Amygdala (tissue), 56 donors: ENCODE measurements at places on chromosomes 6 and 20.

- DNase-seq = no peak
Observed at GRCh38 chr20:10668677-10669368, 5.0 kb downstream of the JAG1 start.

DNA sequence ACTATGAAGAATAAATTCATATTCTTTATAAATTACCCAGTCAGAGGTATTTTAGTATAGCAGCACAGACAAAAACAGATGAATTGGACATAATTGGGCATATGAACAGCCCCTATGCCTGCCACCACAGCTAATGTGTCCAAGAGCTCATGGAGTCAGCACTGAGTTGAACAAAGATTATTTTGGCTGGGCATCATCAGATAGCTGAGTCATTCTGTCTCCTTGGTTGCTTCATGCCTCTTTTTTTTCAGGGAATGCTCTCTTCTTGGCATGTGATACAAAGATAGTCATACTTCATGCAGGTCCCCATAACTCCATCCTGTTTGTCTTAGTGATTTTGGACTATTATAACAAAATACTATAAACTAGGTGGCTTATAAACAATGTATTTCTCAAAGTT lies 275.6 kb downstream of the TENT5A start:
- DNase-seq = no peak

- DNase-seq = no peak
Observed at GRCh38 chr20:8627340-8628004, 441.4 kb upstream of the PLCB4 start.

GRCh38 chr6:148990403-148990802 lies 243.6 kb downstream of the UST start:
- no peak for DNase-seq

- no peak for DNase-seq
Observed at GRCh38 chr20:7742479-7742878, 197.8 kb downstream of the HAO1 start.

GRCh38 chr20:59006864-59007664 lies at the start of gene CTSZ:
CTSZ (minus strand) TSS chr20:59007254; CDS start chr20:59007128, 126 bp downstream.
- DNase-seq = no peak

DNA sequence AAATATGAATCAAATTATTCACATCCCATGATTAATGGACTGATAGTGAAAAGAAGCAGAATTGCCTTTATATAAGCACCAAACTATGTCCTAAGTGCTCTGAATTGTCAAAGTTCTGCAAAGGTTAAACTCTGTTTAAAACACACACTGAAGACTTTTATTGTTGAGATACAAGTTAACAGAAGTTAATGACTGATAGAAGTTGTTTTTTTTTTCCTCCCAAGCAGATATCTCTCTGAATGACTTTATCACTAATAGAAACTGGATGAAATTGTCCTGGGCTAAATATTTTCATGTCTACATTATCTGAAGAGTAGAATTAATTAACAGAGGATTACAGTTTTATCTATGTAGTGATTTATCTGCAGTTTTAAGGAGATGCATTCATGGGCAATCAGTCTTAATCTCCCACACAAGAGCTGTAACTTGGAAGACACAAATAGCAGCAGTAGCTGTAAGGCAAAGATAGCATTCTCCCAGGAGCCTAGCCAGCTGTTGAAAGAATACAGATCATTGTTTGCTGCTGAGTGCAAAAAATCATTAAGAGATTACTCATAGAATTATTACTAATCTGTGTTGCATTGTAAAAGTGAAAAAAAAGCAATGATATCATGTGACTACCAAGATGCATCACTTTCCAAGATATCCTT lies 49.9 kb downstream of the BMP5 start:
- DNase-seq = no peak

- DNase-seq = no peak
Observed at GRCh38 chr6:50655848-50656453, 57.4 kb upstream of the TFAP2D start.

GRCh38 chr6:104449918-104450317 lies 409.8 kb downstream of the HACE1 start:
- no peak for DNase-seq

DNA sequence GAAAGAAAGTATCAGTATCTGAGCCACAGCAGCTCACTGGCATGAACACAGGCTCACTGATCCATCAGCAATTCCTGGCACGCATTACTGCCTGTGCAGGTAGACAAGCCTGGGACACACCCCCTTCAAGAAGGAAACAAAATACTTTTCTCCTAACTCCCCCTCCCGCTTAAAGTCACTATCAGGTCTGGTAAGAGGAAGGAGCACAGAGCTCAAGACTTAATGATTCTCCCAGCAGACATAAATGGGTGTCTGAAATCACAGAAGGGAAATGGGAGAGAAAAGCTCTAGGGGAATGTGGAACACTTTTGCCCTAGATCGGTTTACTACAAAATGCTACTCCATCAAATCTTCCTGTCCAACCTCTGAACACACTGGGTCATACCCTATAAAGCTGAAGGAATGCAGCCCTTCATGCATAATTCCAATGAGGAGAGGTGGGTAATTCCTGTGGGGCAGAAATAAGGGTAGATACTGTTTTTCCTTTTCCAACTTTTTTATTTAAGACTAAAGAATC lies at the start of gene ADGRF1:
TSS of gene ADGRF1 (minus strand) at position 58 of the 517 bp plus-strand sequence. CDS start 13,271 bp downstream, outside the sequence.
- no peak for DNase-seq

DNA sequence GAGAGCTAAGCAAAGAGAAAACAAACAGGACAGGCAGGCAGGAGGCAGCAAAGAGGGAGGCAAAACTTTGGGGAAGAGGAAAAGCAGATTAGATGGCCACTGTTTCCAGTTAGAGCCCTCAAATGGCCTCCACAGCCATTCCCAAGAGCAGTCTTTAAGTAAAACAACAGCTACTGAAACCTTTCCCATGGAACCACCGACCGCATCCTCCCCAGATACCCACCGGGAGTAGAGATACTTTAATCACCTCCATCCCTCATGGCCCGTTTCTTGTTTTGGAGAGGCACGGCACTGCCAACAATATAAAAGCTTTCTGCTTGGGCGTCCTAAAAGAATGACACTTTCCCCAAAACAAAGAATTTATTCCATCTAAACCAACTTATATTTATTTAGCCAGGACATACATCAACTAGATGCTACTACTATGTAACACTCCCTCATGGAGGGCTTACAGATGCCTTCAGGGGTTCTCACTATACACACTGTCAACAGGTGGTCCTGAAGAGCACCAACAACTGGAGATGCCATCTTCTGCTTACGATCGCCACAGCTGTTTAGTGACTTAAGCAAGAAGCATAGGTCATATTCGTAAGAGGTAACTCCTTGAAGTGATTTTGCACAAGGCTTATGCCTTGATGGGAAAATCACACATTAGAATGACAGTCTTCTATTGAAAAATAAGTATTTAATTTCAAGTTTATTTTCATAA lies 43.4 kb downstream of the CNKSR3 start:
- no peak for DNase-seq

DNA sequence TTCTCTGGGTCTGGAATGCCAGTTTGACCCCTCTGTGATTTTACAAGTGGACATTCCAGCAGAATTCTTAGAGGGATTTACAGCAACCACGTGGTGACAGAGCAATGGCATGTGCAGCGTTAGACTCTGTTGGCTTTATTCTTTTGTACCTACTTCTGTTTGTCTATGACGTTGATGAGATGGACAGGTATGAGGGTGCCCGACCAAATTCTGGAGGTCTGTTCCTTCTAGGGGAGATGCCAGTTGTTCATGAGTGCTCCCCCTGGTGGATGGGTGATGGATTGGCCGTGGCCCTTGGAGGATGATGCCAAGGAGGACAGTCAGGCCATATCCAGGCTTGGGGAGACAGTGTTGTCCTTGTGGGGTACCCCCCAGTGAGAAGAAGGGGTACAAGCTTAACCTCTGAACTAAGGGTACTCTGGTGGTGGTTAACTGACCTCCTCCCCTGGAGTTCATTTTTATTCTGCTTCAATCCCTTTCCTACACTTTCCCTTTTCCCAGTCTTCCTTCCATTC lies 198.6 kb downstream of the DTNBP1 start:
- no peak for DNase-seq

DNA sequence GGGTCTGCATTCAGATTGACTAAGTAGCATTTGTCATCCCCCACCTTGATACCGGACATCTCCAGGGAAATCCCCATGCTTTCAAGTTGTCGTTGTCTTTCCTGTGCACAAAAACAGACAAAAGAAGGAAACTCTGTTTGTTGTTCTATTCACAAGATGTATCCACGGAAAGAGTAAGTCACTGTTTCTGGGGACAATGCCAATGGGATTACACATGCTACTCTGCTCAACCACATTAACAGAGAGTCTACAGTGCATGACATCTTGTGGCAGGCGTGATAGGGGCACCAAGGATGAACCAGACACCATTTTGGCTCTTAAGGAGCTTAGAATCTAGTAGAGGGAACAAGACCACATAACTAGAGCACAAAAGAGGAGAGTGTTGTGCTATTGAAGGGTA lies 124.4 kb upstream of the NUP153 start:
- no peak for DNase-seq

GRCh38 chr6:47292944-47293343 lies 16.8 kb downstream of the TNFRSF21 start:
- DNase-seq = no peak

- no peak for DNase-seq
Observed at GRCh38 chr6:45118754-45119153, 209.4 kb upstream of the RUNX2 start.

- DNase-seq = no peak
Observed at GRCh38 chr6:129105793-129106192, 222.9 kb downstream of the LAMA2 start.

DNA sequence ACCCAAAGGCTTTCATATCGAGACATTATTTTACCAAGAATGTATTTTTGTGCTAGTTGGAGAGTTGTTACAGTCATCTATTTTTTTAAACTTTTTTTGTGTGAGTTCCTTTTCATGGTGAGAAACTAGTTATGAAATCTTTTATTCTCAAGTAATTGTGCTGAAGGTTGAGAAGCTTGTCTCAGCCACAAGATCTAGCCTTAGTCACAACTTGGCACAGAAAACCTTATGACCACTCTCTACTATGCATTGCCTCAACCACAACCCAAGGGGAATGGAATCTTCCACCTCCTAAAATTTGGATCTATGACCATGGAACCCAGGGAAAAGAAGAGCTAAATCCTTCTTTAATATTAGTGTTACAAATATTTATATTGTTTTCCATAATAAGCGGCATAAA lies 58.5 kb downstream of the HS3ST5 start:
- DNase-seq = no peak

GRCh38 chr6:137680705-137681346 lies 186.2 kb upstream of the TNFAIP3 start:
- DNase-seq = no peak

GRCh38 chr20:40467067-40467466 lies 222.0 kb downstream of the MAFB start:
- DNase-seq = no peak

DNA sequence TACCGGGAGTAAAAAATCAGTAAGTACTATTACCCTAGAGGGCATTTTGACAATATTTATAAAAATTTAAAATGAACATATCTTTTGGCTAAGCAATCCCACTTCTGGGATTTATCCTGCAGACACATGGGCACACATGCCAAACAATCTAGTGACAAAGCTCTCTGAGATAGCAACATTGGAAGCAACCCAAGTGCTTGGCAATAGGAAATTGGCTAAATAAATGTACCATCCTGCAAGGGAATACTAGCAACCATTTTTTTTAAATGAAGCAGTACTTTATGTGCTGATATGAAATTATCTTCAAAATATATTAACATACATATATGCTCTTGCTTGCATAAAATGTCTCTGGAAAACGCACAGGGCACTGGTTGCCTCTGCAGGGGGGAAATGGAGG lies 133.8 kb downstream of the SNX5 start:
- DNase-seq = no peak

DNA sequence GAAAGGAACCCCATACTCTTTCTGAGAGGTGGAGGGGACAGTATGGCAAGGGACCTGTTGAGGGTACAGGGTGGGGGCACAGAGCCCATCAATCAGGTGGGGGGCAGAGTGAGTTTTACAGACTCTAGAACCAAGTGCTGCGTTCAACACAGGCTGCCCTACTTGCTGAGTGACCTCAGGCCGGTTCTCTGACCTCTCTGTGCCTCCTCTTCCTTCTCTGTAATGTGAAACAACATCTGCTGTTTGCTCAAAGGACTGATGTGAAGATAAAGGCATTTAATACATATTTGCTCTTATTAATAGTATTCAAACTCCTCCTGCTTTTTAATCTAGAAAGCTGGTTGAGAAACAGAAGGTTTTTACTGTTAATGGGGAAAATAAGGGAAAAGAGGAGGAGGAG lies 25.9 kb upstream of the APMAP start:
- no peak for DNase-seq

DNA sequence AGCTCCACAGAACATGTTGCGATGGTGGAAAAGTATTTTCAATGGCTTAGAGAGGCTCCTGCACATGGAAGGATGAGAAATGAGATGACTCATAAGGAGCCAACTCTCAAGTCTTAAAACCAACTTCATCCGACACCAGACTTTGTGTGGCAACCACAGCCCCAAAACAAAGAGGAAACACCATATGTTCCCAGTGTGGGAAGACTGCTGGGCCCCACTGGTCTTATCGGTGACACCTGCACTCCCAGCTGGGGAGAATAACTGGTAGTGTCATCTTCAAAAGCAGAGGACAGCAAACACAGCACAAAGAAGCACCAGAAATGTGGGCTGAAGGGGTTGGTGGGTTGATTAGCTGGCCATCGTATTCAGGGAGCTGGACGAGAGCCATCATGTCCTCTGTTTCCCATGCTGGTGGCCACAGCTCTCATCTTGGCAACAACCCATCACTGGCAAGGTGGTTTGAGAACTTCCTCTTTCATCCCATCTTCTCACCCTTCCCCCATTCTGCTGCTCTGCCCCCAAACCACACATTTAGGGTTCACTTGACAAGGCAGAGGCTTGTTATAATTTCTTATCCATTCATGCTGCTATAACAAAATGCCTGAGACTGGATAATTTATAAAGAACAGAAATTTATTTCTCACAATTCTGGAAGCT lies 46.0 kb upstream of the TASP1 start:
- no peak for DNase-seq

DNA sequence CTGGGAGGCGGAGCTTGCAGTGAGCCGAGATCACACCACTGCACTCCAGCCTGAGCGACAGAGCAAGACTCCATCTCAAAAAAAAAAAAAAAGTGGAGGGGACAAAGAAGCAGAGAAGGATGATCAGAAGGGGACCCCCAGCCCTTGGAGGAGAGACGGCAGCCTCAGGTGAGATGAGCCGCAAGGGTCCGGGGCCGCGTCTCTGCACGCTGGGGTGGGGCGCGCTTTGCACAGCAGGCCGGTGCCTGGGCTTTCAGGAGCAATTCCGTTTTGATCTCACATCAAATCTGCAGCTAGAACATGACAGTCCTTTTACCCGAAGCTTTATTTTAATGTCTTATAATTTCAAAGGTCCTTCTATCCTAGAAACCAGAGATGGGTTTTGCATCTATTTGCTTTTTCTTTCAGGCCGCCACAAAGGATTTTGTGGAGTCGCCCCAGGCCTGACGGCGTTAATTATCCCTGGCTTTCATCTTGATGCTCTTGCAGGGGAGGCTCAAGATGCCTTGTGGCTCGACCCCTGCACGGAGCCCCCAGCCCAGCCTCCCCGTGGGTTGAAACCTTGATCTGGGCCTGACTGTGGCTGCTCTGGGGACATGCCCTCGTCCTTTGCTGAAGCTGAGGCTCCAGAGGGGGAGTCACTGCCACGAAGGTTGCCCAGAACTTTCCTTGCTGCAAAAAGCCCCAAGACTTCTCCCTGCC lies 17.3 kb downstream of the HRH3 start:
- DNase-seq = no peak

- DNase-seq = no peak
Observed at GRCh38 chr20:8547968-8548588, 416.0 kb downstream of the PLCB1 start.
